Transverse colon (tissue), 4 donors: ENCODE measurements at places on chromosomes 16 and 17.
A peak's percentile ranks its signal among the peaks of the same experiment; 100 is the strongest.

GRCh38 chr16:22372882-22373661, 1.3 kb downstream of the CDR2 start:
- H3K27ac ChIP-seq: peak overlapping the region; percentile 95
- H3K36me3 ChIP-seq: no peaks in the 10 kb centered on the region
- no peaks in the 10 kb centered on the region for H3K27me3 ChIP-seq
- no peak for DNase-seq
- peaks cover 51% of the 10 kb centered on the region for H3K4me1 ChIP-seq

- no peaks in the 10 kb centered on the region for H3K36me3 ChIP-seq
- H3K4me1 ChIP-seq: no peaks in the 10 kb centered on the region
- peak; percentile 25 for DNase-seq
- H3K27ac ChIP-seq: peak overlapping the region; percentile 76
- no peaks in the 10 kb centered on the region for H3K27me3 ChIP-seq
- no peak overlapping the region for H3K4me3 ChIP-seq
These were observed 3.0 kb downstream of the EVI2B start for GRCh38 chr17:31310886-31311285.

DNA sequence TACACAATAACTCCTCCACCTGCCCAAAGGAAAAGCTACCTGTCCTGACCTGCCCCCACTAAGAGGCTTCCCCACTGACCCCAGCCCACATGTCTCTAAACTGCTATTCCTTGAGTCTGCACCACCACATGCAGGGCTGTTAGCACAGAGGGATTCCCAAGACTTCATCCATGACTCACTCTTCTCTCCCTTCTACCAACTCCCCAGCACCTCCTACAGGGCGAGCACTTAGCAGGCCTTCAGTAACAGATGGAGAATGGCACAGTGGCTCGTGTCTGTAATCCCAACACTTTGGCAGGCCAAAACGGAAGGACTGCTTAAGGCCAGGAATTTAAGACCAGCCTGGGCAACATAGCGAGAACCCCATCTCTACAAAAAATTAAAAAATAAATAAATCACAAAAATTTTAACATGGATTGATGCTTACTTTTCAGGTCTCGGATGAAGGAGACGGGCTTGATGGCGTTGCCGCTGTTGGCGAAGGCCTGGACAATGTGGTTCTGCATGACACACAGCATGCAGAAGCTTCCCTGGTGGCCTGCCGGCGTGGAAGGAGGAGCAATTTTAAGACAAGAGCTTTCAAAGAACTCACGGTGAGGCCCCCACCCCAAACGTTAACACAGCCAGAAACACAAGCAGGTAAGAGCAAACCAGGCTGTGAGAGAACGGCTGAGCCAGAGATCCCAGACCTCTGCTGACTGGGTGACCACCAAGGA, 12.0 kb downstream of the USP36 start:
- H3K4me1 ChIP-seq: no peaks in the 10 kb centered on the region
- no peaks in the 10 kb centered on the region for H3K27me3 ChIP-seq
- no peak overlapping the region for H3K4me3 ChIP-seq
- DNase-seq: no peak

DNA sequence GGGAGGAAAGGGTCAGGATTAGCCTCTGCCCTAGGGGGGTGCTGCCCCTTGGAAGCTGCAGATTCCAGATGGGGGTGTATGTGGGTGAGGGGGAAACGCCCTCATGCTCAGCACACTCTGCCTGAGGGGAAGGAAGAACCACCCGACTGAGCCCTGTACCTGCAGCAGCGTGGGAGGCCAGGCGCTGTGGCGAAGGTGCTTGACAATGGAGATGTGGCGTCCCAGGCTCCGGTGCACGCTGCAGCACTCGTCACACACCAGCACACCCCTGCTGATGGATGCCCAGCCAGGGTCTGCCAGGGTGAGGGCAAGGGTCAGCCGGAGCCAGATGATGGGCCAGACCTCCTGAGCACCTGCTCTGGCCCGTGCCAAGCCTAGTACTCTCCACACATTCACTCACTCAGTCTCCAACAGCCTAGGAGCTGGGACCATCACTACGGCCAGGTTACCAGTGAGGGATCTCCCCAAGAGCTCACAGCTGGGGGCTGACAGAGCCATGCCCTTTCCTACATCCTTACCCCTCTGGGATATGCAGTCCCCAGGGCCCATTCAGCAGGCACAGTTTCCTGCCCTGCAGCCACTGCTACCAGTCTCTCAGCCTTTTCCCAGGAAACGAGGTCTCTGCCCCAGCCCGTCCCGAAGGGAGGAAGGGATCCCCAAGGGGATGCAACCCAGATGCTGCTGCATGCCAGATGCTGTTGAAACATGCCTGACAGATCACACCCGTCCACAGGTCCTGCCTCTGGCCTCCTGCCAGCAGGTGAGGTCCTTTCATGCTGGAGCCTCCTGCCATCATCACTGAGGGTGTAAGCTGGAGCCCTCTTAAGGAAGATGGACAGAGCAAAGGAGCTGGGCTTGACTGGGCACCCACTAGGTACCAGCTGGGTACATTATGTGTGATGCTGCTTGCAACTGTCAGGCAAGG, 5.9 kb downstream of the GIT1 start:
- no peaks in the 10 kb centered on the region for H3K36me3 ChIP-seq
- no peaks in the 10 kb centered on the region for H3K27me3 ChIP-seq
- peak overlapping the region; percentile 7 for H3K27ac ChIP-seq

- peaks cover 35% of the 10 kb centered on the region for H3K27me3 ChIP-seq
- H3K4me3 ChIP-seq: no peak overlapping the region
- H3K27ac ChIP-seq: peak overlapping the region; percentile 65
- H3K4me1 ChIP-seq: peaks cover 20% of the 10 kb centered on the region
These were observed 223.4 kb upstream of the TNRC6C start for GRCh38 chr17:77735081-77735565.

DNA sequence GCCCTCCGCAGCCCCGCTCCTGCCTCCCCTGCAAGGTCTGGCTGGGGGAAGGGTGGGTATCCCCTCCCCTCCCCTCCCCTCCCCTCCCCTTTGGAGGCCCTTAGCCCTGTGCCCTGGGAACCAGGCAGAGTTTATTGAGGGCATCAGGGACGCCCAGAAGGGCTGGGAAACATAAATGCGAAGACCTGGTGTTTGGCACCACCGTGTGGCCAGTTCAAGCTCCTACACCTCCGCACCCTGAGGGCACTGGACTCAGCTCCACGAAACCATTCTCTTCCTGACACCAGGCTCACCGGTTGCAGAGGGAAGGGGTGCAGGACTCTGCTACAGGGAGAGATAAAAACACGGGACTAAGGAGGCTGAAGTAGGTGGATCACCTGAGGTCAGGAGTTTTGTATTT, 1.0 kb upstream of the AIPL1 start:
- DNase-seq: peak; percentile 69
- H3K27ac ChIP-seq: no peak overlapping the region
- H3K4me1 ChIP-seq: no peaks in the 10 kb centered on the region
- H3K36me3 ChIP-seq: no peaks in the 10 kb centered on the region
- H3K27me3 ChIP-seq: peaks cover 32% of the 10 kb centered on the region

DNA sequence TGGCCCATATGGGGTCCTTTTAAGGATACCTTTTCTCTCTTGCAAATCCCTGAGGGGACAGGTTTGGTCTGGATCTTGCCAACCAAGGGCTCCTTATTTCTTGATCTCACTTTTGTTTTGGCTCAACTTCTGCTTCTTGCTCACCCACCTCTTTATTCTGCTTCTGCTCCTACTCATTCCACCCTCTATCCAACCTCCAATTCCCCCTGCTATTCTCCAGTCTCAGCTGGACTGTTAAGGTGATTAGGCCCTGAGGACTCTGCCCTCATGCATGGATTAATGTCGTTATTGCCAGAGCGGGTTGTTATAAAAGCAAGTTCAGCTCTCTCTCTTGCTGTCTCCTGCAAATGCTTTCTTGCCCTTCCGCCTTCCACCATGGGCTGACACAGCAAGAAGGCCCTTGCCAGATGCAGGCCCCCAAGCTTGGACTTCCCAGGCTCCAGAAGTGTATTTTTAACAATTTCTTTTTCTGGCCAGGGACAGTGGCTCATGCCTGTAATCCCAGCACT, 29.8 kb downstream of the LAT start:
- H3K27ac ChIP-seq: peak overlapping the region; percentile 28
- no peaks in the 10 kb centered on the region for H3K27me3 ChIP-seq
- H3K4me1 ChIP-seq: peaks cover 5% of the 10 kb centered on the region

- DNase-seq: no peak
- H3K27ac ChIP-seq: no peak overlapping the region
- H3K27me3 ChIP-seq: no peaks in the 10 kb centered on the region
- no peak overlapping the region for H3K4me3 ChIP-seq
These were observed 23.8 kb downstream of the SDK2 start for GRCh38 chr17:73620414-73620813.

GRCh38 chr16:85372627-85373372, 240.3 kb upstream of the GSE1 start:
- no peaks in the 10 kb centered on the region for H3K27me3 ChIP-seq
- peaks cover 51% of the 10 kb centered on the region for H3K4me1 ChIP-seq
- no peak for DNase-seq
- peak overlapping the region; percentile 26 for H3K27ac ChIP-seq
- no peak overlapping the region for H3K4me3 ChIP-seq

DNA sequence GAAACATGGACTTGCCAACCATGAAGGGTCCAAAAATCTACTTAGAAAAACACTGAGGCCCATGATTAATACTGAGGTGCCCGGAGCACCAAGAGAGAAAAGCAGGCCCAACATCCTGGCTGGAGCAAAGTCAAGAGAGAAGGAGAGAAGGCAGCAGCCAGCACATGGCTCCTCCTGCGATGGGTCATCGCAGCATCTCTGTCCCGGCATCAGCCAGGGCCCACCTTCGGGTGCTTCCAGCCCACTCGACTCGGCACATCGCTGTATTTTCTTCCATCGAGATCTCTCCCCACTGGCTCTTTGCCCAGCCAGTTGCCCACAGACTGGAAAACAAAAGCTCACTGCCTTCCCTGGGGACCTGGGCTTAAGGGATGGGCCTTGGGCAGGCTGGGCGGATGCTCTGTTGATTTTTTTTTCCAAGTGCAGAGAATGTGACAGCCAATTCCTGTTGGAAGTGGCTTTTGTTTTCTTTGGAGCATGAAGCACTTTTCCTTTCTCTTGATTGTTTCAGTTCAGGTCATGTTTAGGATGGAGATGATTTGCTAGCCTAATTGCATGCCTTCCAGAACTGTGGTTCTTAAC, 58.1 kb downstream of the CYB5B start:
- H3K27ac ChIP-seq: peak overlapping the region; percentile 45
- H3K36me3 ChIP-seq: no peaks in the 10 kb centered on the region
- no peaks in the 10 kb centered on the region for H3K27me3 ChIP-seq
- H3K4me3 ChIP-seq: no peak overlapping the region
- no peaks in the 10 kb centered on the region for H3K4me1 ChIP-seq
- DNase-seq: no peak

- H3K27me3 ChIP-seq: no peaks in the 10 kb centered on the region
- H3K4me1 ChIP-seq: no peaks in the 10 kb centered on the region
- no peak for DNase-seq
- H3K27ac ChIP-seq: no peak overlapping the region
These were observed 27.3 kb upstream of the ITGA2B start for GRCh38 chr17:44416558-44417289.

DNA sequence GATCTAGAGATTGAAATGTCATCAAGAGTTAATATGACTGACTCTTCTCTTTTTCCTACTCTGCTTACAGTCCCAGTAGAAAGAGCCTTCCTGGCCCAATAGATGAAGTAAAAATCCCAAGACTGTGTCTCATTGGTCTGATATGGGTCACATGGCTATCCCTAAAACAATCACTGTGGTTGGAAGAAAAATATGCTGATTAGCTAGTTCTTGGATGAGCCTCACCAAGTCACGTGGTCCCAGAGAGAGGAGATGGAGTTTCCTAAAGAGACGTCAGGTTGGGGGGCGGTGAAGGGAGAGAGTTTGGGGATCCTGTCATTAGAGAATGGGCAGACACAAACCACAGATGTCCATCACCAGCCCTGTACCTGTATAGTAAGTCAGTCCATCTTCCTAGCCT, 466.3 kb downstream of the HAPSTR1 start:
- no peak for DNase-seq
- no peak overlapping the region for H3K4me3 ChIP-seq
- H3K27ac ChIP-seq: no peak overlapping the region
- H3K36me3 ChIP-seq: no peaks in the 10 kb centered on the region
- no peaks in the 10 kb centered on the region for H3K27me3 ChIP-seq

DNA sequence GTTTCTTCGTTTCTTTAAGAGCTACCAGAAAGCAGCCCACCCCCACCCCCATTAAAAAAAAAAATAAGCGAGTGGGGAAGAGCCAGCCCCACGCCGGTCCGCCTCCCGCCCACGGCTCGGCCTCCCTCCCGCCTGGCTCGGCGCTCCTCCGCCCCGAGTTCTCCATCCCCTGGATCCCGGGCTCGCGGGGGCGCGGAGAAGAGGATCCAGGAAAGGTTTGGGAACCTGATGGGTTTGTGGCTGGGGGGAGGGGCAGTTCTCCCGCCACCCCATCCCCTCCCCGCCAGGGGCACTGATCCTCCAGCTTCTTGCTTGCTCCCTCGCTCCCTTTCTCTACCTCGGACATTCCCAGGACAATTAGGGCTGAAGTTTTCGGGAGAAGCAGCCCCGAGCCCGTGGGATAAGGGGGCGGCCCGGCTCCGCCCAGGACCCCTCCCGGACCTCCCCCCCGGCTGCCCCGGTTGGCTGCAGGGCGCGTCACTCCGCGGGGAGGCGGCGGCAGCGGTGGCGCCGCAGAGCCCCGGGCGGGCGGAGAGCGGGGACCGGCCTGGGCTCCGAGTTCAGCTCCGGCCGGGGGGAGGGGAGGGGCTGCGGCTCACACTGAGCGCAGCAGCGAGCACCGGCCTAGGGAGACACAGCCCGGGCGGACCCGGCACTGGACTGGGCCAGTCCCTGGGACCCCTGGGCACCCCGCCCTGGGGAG, 1.0 kb upstream of the SALL1 start:
- H3K4me3 ChIP-seq: peak overlapping the region; percentile 23
- H3K4me1 ChIP-seq: no peaks in the 10 kb centered on the region
- H3K36me3 ChIP-seq: no peaks in the 10 kb centered on the region

DNA sequence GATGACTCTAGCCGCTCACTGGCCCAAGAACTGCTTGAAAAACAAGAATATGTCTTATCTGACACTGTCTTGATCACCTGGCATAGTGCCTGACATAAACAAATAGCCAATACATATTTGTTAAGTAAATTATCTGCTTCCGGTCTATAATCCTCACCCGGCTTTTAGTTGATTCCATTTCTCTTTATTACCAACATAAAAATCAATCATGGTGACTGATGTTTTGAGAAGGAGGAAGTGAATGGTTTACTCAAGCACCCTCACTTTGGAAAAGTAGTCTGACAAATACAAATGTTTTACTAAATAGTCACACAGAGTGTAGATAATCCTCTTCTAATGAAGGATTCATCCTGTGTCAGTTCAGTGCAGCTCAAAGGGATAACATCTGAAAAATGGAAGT, 47.0 kb downstream of the SKAP1 start:
- H3K27ac ChIP-seq: no peak overlapping the region
- no peak overlapping the region for H3K4me3 ChIP-seq
- H3K36me3 ChIP-seq: no peaks in the 10 kb centered on the region
- no peaks in the 10 kb centered on the region for H3K4me1 ChIP-seq
- DNase-seq: no peak
- peaks cover 30% of the 10 kb centered on the region for H3K27me3 ChIP-seq
